ENCODE measurements at places on chromosomes 2 and 18.

DNA sequence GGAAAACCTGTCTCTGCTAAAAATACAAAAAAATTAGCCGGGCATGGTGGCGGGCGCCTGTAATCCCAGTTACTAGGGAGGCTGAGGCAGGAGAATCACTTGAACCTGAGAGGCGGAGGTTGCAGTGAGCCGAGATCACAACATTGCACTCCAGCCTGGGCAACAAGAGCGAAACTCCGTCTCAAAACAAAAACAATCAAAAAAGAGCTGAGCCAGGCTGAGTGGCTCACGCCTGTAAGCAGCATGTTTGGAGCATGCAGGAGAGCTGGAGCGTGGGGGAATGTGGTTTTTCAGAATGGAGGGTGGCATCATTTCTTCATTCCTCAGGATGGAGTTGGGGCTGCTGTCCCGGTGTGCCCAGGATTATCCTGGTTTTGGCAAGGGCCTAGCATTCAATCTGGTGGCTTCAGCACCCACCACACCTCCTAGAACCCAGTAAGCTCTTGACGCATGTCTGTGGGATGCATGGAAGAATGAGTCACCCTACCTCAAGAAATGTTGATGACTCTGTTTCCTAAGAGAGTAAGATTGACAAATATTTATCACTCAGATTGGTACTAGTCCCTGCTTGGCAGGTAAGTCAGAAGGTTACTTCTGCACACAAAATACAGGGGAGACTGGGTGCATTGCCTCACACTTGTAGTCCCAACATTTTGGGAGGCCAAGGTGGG is 90.2 kb upstream of the ODC1 start:
- no peak for DNase-seq

DNA sequence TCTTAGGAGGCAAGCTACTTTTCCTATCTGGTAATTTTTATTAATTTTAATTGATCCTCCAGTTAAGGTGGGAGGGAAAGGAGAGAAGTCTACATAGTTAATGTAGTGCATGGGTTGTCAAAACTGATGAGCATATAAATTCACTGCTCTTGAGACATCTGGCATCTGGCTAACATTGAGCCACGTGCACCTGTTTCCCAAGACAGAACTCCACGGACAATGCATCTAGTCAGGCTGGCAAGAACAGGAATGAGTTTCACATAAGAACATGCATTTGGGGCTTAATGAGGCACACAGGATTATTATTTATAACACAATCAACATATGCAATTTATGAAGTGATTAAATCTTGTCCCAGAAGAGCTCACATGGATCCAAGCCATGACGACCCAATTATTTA is 16.2 kb upstream of the RAB1A start:
- no peak for DNase-seq

- DNase-seq, result no peak
Measured at GRCh38 chr2:120269076-120269744, 16.6 kb downstream of the RALB start.

DNA sequence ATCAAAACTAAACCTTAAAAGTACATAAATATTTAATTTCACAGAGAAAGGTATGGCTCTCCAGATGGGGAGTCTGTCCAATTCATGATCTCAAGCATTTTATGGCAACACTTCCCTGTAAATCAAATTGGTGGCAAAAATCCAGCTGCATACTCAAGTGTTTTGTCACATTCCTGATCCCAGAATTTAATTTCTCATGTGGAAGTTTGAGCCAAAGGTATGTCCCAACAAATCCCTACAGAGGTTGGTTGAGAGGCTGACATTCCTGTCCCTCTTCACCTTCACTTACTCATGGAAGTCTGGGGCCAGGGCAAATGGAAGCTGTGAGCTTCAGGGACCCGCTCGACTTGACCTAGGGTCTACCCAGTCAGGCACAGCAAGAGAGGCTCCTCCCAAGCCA is 17.7 kb downstream of the KLF7 start:
- DNase-seq, result no peak

DNA sequence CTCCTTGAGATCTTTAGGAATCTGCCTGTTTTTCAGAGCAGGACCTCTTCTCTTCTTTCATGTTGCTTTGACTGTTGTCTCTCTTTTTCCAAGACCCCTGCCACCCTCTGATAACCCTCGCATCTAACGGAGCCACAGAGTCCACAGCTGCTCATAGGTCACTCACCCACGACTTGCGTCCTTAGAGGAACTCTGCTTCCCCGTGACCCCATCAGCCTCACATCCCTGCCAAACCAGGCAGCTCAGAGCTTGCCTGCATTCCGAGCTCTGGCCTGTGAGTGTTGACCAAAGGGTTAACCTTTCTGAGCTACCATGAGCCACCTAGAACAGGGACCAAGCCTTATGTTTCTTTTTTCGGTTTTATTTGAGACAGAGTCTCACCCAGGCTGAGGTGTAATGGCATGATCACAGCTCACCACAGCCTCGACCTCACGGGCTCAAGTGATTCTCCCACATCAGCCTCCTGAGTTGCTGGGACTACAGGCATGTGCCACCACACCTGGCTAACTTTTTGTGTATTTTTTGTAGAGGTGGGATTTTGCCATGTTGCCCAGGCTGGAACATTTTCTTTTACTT is 36.4 kb downstream of the CABLES1 start:
- DNase-seq, result no peak

DNA sequence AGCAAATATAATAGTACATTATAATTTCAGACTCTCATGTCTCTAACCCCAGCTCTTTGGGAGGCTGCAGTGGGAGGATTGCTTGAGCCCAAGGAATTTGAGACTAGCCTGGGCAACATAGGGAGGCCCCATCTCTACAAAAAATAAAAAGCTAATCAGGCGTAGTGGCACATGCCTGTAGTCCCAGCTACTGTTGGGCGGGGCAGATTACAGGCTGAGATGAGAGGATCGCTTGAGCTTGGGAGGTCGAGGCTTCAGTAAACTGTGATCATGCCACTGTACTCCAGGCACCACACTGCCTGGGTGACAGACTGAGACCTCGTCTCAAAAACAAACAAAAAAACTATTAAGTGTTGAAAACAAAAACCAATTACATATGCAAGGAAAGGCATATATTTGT is 123.0 kb upstream of the MYO3B start:
- DNase-seq, result no peak

GRCh38 chr2:108570416-108570815 is 36.1 kb downstream of the LIMS1 start:
- no peak for DNase-seq

DNA sequence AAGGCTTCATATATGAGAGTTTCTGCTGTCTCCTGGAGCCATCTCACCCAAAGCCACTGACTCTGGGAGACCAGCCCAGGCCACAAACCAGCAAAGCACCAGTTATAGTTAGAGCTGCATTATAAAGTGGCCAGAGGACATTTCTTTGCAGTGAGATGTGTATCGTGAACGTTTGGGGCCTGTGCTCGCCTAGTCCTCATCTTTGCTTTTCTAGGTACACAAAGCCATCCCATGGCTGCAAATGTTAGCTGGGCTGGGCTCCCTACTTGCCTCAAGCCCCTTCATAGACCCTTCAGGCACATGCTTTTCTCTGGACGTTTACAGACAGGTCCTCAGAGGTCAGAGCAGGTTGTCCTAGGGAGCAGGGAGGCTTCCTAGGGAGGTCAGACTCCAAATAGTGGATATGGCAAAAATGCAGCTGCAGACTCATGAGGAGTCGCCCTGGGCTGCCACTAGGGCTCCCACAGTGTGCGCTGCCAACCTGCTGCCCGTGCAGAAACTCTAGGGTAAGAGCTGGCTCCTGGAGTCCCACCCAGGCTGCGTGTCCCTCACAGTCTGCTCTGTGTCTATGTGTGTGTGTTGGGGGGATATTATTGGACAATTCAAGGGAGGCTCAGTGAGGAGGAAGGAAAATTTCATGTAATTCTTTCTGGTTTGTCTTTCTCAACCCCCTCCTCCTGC is 141.0 kb downstream of the RPIA start:
- peak; percentile 75 for DNase-seq

- DNase-seq, result no peak
Measured at GRCh38 chr18:37355772-37356171, 209.8 kb downstream of the CELF4 start.

- no peak for DNase-seq
Measured at GRCh38 chr18:59460072-59460420, 101.0 kb upstream of the LMAN1 start.

GRCh38 chr18:60549338-60549960 is 176.9 kb upstream of the MC4R start:
- peak; percentile 52 for DNase-seq

GRCh38 chr2:134122610-134123009 is 131.3 kb upstream of the MGAT5 start:
- DNase-seq, result no peak

DNA sequence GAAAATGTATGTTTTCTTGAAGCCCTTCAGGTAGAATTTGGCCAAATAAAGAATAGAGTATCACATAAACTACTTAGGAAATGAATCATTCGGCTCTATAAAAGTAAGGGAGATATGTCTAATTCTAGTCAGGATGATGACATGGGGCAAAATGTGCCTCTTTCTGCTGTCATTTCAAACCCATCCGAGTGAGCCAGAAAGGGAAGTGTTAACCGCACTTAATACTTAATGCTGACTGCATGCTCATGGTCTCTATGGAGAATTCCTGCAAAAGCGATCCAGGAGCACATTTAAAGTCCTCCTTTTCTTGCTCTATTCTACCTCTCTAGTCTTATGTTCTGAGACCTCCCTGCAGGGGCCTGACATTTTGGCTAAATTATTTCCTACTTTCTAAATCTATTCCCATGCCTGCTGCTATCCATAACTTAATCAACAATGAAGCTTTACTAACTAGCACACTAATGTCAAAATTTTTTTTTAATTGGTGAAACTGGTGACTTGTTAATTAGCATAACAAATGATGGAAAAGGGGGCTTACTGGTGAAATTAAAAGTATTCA is 127.4 kb downstream of the CDC42EP3 start:
- no peak for DNase-seq

DNA sequence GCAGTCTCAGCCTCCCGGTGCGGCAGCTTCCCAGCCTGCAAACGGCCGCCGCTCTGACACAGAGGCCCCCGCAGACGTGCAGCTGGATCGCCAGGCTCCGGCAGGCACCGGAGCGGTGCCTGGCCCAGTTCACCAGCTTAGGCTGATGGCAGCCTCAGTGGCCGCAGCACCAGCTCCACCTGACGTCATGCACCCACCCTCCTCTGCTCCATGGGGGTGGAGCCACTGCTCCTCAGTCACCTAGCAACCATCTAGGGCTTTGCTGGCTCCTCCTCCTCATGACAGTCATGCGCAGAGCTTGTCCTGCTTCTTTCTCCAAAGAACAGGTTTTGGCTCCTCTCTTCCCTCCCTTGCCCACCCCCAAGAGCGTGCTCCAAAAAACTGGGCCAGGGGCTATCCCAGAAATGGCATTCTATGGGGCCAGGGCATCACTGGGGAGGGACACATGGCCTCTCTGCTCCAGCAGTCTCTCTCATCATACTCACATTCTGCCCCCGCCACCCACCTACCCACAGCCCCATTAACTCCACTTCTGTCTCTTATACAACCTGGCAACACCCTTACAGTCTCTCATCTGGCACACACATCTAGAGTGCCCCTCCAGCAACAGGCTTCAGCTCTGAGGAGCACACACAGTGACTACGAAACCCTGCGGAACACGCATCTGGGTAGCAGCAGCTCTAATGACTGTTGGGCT is 5.5 kb downstream of the DCTN1 start:
- no peak for DNase-seq

DNA sequence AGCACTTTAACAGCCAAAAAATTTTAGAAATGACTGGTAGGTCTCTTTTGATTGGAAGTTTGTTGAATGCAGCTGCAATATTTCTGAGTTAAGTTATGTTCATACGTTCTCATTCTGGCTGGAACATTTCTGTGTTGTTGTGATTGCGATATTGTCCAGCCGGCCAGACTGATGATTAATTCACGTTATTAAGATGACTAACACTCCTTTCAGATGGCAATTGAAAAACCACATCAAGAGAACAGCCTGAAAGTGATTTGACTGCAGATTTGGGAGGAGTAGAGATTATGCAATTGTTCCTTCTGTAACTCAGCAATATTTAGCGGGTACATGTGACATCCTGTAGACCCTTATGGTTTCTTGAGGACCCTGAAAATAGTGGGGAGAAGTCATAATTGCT is 133.7 kb downstream of the FBXO15 start:
- DNase-seq, result no peak

- DNase-seq, result peak; percentile 33
Measured at GRCh38 chr2:38601463-38602135, 1.1 kb downstream of the HNRNPLL start.

- no peak for DNase-seq
Measured at GRCh38 chr2:46184794-46185583, 112.2 kb upstream of the EPAS1 start.

DNA sequence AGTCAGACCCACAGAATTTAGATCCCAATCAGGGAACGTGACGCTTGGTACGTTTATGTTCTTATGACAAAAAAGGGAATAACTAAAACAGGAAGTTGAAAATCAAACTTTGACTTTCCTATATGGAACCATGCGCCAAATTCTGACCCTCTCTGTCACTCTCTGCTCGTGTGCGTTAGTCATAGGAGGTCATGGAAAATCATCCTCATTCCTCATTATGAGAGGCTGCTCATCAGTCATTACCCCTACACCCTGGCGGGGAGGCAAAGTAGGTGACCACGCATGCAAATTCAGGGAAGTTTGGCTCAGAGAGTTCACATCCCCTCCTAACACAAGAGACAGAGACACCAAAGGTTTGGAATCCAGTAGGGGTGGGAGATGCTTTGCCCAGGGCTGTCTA is 15.5 kb downstream of the IL1F10 start:
- no peak for DNase-seq

- no peak for DNase-seq
Measured at GRCh38 chr18:33716061-33716683, 138.2 kb downstream of the ASXL3 start.

DNA sequence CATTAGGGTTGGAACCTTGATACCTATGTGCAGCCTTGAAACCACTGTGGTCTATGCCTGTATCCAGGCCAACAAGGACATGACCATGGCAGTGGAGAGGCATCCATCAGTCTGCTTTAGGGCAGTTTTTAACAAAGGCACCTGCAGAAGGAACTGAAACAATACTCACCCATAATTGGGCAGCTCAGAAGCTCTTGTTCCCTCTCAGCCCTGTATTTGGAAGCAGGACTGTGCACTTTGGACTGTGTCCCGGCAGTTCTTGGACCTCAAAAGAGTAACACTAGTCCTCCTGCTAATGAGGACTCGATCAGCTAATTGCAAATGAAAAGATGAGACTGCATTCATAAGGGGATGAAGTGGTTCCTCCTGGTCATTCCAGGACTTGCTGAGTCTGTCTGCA is 500.2 kb upstream of the TNP1 start:
- DNase-seq, result no peak

- no peak for DNase-seq
Measured at GRCh38 chr18:41569867-41570266, 385.2 kb upstream of the PIK3C3 start.

DNA sequence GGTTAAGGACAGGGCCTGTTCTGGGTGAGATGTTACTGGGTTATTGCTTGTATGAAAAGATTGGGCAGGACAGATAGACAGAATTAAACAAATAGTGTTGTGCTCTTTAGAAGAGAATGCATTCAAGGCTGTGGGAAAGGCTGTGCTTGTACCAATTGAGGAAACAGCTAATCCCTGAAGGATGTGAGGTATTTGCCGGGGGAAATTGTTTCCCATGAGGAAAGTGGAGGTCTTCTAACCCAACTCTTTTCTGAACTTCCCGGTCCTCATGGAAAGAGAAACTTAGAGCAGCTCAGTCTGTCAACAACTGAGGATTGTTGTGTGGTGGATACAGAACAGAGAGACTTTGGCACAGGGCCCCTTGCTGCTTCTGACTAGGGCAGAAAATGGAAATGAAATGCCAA is 9.5 kb downstream of the SLC1A4 start:
- DNase-seq, result no peak

GRCh38 chr18:60684843-60685513 is 312.4 kb upstream of the MC4R start:
- DNase-seq, result no peak
